ENCODE measurements at places on chromosomes 5 and 9.

- DNase-seq: peak; percentile 30
Measured at GRCh38 chr5:67149951-67150523, 46.6 kb downstream of the CD180 start.

GRCh38 chr9:22108581-22109370 lies 99.7 kb upstream of the CDKN2B start:
- DNase-seq: peak; percentile 18

DNA sequence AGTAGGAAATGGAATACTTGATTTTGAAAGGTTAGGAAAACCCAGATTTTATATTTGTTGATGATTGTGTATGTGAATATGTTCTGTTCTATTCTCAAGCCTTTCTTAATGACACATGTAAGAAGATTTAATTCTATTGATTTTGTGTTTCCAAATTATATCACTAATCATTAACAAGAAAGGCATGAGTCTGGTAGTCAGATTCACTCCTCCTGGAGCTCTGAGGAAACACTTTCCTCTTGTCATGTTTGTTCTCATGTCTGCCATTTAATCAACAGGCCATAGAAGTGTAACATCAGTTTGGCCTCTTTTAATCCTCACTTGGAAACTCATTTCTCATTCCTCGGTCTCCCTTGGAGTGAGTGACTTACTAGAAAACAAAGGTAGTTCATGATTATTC lies 40.6 kb upstream of the F2R start:
- DNase-seq: no peak

DNA sequence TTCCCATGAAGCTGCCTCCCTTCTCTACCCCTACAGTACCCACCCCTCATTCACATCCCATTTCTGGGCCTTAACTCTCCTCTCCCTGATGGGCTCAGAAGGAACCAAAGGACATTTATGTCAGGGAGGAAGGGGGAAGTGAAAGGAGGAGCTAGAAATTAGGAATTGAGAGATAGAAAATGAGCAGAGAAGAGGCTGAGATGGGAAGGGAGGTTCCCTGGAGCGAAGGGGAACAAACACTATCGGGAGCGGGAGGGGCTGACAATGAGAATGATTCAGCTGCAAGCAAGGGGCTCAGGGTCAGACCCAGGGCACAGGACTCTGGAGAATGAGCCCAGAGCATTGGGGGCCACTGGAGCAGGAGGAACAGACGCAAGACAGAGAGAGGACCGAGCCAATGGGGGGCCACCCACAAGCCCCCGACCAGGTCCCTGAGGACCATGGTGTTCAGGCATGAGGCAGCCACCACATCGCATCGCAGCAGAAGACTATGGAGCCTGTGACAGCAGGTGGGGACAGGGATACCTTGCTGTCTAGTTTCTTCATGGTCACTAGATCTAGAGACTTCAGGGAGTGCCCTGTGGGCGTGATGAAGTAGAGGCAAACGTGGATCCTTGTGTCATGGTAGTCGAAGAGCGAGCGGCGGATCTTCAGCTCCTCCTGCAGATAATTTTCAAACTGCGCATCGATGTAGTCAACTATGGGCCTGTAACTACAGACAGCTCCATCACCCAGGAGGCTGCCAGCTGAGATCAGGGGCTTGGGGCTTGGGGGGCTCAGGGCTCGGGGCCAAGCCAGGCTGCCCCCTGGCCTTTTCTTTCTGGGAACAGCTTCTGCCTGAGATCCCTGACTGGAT lies 13.6 kb downstream of the SEPTIN8 start:
- no peak for DNase-seq

DNA sequence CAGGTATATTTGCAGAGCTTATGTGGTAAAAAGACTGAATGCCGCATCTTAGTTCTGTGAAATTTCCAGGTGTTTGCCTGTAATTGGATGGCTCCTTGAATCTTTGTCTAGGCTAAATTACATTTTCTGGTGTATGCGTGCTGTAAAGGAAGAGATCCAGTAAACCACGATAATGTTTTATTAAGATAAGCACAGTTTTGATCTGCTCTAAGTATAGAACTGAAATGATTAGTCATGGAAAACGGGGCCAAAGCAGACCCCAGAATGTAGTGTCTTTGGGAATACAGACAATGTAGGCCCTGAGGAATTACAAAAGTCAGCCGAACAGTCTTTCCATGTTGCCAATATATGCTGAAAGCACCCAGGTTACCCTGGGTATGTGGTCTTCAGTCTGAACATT lies 257.3 kb downstream of the FANCC start:
- DNase-seq: no peak

GRCh38 chr9:6132650-6133049 lies 83.0 kb upstream of the IL33 start:
- peak; percentile 97 for DNase-seq

All from OCI-M1 (cell line).